ENCODE measurements at places on chromosomes 7 and 10.

DNA sequence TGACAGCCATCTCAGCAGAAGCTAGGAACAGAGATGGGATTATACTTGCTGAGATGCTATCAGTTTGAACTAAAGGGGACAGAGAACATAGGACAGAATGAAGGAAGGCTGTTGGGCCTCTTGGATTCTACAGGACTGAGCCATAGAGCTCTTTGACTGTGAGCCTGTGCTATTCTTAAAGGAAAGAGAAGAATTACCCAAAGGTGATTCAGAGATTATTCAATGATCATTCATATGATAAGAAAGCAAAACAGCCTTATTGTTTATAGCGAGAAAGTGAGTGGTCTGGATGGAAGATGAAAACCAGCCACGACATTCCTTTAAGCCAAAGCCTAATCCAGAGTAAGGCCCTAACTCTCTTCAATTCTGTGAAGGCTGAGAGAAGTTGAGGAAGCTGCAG is 69.7 kb upstream of the NEUROD6 start:
- DNase-seq, result no peak

- no peak for DNase-seq
These were observed 1.0 kb upstream of the CBLL1 start for GRCh38 chr7:107742678-107743566.

DNA sequence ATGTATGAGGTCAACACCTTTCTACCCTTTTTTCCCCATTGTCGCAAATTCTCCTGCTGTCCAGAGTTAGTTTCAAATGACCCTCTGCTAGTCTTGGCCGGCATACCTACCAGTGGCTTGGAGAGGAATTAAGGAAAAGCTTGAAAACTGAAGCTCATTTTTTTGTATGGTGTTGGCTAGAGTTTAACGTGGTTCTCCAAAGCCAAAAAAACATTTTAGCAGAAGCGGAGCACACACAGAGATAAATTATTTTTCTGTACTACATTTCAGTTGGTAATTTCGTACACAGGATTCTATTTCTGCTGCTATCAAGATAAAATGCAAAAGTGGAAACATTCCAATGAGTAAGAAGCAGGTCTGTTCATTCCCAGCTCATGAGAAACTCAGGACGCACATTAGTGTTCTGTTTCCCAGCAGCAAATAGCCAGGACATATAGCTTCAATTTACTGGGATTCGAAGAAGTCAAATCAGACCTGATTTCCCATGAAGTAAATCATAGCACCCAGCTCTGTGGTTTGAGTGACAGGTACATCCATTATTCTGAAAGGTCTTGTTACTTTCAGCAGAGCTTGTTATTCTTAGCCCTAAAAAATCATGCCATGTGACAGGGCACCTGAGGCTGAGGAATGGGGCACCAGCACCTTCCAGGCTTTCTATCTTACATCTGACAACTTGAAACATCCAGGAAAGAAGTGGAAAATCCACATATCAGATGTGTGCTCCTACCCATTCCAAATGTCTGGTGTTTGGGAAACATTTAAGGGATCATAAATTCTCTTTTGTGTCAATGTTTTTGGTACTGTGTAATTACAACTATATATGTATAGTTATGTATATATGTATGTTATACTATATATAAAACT is 215.9 kb upstream of the C7orf33 start:
- DNase-seq, result no peak

- no peak for DNase-seq
These were observed 77.9 kb downstream of the CCNY start for GRCh38 chr10:35413985-35414861.

DNA sequence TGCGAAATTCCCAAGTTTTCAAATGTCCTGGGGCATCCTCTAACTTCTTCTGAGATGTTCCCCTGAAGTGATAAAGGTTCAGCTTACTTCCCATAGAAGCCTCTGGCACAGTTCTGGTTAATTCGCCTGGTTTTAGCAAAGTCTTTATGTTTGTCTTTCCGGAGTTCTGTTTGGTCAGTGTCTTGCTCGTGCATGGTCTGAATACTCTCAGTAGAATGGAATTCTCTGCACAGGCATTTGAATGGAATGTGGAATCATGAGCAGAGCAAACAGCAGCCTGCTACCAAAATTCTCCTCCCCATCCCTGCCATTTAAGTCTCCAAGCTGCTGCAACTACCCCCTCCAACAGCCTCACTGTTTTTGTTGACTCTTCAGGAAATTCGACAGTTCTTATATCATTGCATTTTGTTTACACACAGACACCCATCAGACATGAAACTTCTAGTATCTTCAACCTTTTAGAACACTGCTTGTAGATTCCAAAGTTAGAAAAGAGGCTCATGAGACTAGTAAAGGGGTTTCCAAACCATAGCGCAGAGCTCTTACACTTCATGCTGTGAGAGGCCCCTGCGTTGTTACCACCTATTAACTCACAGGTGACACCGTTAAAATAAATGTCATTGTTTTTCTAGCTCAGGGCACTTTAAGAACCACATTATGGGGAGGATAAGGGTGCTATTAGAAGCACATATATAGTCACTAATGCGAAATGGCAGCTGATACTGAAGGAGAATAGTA is 129.7 kb downstream of the PLCE1 start:
- DNase-seq, result no peak

DNA sequence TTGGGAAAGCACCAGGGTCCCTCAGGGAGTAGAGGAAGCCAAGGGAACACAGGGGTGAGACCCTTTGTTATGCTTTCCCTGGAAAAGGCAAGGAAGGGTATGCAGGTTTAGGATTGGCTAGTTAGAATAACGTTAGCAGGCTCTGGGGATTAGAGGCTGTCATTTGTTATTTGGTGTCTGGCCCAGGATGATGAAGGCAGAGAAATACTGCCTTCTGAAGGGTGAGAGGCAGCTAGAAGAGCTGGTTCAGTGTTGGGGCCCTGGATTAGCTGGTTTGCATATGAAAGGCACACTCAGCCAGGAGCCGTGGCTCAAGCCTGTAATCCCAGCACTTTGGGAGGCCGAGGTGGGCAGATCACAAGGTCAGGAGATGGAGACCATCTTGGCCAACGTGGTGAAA is 3.0 kb upstream of the PILRA start:
- no peak for DNase-seq

DNA sequence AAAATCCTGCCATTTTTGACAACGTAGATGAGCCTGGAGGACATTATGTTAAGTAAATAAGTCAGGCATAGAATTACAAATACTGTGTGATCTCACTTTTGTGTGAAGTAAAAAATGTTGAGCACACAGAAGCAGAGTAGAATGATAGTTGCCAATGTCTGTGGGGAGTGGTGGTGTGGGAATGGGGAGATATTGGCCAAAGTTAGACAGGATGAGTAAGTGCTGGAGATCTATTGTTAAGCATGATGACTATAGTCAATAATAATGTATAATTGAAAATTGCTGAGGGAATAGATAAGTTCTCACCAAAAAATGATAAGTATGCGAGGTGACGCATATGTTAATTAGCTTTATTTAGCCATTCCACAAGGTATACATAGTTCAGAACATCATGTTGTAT is 92.0 kb downstream of the GPR85 start:
- DNase-seq, result no peak

DNA sequence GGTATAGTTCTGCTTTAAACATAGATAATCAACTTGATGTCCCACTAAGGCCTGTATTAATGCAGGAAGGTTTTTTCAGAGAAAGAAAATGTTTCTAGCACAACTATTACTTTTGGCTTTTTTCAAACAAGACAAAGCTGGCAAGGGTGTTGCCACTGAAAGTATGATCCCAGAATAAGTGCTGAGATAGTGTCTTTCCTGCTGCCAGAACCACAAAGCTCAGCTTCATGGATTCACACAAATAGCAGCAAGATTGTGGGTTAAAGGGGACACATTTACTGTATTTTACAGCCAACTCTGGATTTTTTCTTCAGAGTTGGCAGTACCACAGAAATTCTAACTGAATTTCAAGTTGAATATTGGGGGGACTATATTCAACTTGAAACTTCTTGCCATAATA is 4.3 kb downstream of the NCOA4 start:
- no peak for DNase-seq

GRCh38 chr10:11697718-11698527 is 44.3 kb upstream of the ECHDC3 start:
- no peak for DNase-seq

GRCh38 chr7:82534684-82535083 is 91.1 kb upstream of the CACNA2D1 start:
- DNase-seq, result no peak

GRCh38 chr10:99396471-99396870 is 34.0 kb downstream of the GOT1 start:
- DNase-seq, result no peak

DNA sequence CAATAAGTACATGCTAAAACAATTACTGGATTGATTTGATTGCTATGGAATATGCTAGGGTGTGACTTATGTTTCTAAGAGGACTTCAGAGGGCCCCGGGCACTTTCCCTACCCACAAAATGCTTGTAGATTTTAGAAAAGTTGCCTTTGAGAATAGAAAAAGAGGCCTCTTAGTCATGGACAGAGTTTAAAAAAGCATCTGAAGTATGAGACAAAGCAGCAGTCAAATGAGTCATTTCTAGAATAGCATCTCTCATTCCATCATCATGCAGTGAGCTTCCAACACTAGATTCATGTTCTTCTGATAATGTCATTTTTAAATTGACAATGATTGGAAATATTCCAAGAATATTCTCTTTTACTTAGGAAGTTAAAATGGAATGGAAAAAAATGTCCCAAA is 675.1 kb upstream of the PCDH15 start:
- no peak for DNase-seq

DNA sequence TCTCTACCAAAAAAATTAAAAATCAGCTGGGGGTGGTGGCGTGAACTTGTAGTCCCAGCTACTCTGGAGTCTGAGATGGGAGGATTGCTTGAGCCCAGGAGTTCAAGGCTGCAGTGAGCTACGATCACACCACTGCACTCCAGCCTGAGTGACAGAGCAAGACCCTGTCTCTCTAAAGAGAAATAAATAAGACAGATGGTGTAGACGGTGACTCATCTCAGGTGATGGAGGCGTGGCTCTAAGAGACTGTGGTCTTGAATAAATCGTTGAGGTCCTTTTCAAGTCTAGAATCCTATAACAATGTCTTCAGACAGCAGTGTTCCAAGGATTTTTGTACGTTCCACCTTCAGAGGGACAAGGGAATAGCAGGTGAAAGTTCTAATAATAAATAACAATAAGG is 53.8 kb upstream of the PFKFB3 start:
- DNase-seq, result no peak

GRCh38 chr7:73815436-73815835 is 15.4 kb upstream of the CLDN4 start:
- DNase-seq, result no peak

- DNase-seq, result no peak
These were observed 58.0 kb downstream of the CHST3 start for GRCh38 chr10:72022228-72022627.

GRCh38 chr7:53121374-53121773 is 85.9 kb downstream of the POM121L12 start:
- DNase-seq, result no peak

- no peak for DNase-seq
These were observed 72.2 kb downstream of the GTF2IRD1 start for GRCh38 chr7:74525881-74526280.

- no peak for DNase-seq
These were observed 10.8 kb downstream of the BLVRA start for GRCh38 chr7:43769281-43769680.

- DNase-seq, result no peak
These were observed 198.4 kb downstream of the PCLO start for GRCh38 chr7:82964150-82964882.

GRCh38 chr7:54764861-54765260 is 5.8 kb upstream of the SEC61G start:
- DNase-seq, result no peak

- DNase-seq, result no peak
These were observed 159.4 kb upstream of the COBL start for GRCh38 chr7:51476026-51476425.

DNA sequence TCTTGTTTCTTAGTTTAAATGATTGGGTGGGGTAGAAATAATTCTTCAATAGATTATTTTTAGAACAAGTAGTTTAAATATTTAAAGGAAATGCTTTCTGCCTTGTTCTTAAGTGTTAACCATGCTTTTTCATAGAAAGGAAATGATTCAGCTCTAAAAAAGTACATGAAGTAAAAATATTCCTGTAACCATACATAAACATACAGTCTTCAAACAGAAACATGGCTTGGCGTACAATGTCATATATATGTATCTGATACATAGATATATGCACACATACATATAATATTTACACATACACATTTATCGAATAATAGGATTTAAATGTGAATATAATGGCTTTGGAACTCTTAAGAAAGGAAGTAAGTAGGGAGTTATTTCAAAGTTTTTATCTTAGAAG is 84.4 kb downstream of the RUNDC3B start:
- no peak for DNase-seq

- no peak for DNase-seq
These were observed 28.4 kb downstream of the RASGEF1A start for GRCh38 chr10:43238462-43238861.

GRCh38 chr10:14757986-14758385 is 16.7 kb downstream of the FAM107B start:
- DNase-seq, result no peak

DNA sequence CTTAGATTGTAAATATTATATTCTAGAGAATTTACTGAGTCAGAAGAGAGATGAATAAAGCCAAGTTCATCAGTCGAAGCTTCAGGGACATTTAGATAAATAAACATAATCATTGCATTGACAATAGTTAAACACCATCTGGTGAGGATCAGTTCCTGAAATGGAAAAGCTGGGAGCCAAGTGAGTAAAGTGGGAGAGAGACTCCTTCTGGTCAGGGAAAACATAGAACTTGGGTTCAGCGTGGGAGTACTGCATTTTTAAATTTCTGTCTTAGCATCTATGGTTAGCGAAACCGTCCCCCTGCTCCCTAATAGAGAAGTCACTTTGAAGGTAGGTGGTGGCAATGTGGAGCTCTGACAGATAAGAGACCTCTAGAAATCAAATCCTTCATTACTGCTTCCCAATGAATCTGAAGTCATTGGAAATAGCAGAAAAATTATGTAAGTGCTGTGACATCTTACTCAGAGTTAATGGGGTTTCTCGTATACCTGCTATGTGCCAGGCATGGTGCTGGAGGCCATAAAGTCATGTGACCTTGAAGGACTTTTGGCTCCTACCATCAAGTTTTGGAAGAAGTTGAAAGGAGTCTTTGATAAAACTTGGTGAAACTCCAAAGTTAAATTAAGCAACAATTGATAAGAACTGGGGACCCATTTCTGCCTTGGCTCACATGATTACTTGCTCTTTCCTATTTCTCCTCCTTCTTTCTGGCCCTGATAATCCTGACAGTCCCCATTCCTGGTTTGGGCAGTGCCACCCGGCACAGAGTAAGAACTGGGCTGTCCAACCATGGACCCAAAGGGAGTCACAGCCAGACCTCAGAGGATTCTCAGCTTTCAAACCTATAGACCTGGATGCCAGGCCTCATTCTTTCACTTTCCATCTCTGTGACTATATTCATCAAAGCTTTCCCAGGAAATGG is 211.2 kb downstream of the C7orf25 start:
- DNase-seq, result no peak

DNA sequence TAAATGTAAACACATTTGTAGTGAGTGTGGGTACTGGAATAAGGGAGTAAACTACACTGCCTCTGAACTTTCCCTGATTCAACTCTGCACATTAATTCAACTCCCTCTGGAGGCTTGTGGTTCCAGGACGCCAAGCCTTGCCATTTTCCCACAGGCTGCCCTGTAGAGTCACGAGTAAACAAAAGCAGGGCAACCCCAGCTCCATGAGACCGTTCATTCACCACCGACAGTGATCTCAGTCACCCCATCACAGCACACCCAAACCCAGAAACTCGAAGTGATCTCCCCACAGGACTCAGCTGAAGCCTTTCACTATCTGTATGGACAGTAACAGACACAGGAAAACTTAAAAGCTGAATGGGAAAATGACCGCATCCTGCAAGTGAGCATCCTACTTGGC is 218.8 kb upstream of the FRMD4A start:
- no peak for DNase-seq

GRCh38 chr7:87926581-87927461 is 7.2 kb upstream of the ADAM22 start:
- DNase-seq, result no peak

Measured in activated CD4-positive, alpha-beta T cell treated with anti-CD3 and anti-CD28 coated beads, Interleukin-2, amount 50 U/mL, for 24 hours (primary cell).